ENCODE measurements at places on chromosomes 13 and 19.
A peak's percentile ranks its signal among the peaks of the same experiment; 100 is the strongest.

GRCh38 chr13:46687810-46688209 lies 109.2 kb downstream of the ESD start:
- DNase-seq, result no peak

DNA sequence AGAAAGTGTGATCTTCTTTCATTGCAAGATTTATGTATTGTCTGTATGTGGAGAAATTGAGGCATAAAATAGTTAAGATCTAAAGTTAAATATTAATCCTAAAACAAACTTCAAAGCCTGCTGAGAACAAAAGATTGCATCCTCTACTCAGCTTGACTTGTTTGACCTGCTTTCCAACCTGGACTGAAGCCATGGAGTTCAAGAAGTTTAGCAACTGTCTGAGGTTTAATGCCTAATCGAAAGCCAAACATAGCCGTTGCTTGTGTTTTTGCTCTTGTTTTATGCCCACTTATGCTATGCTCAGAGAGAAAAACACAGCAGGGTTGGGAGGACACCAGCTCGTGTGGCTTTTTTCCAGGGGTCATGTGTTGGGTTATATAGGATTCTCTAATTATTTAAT lies 135.6 kb downstream of the NUFIP1 start:
- no peak for DNase-seq

DNA sequence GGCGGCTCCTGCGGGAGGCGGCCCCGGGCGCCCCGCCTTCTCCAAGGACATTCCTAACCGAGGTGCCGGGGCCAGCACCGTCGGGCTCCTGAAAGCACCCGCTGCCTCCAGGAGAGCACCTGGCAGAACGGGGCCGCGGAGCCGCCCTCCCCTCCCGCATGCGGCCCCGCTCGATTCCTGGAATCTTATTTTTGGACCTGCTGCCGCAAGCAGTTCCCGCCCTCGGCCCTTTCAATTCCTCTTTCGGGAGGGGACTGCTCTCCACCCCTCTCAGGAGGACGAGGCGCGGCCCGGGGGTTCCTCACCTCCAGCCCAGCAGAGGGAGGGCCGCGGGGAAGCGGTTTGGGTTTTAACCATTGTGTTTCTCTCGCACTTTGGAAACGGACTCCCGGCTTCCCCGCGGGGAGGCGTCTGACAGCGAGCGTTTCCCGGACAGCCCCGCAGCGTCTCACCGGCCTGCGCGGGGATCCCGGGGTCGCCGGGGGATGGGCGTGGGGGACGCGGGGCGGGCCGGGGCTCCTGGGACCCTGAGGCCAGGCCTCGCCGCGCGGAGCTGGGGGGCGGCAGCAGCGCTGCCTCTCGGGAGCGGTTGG lies 849 bp downstream of the GAS6 start:
- DNase-seq, result no peak

GRCh38 chr13:110932588-110932987 lies 17.7 kb upstream of the ANKRD10 start:
- DNase-seq, result no peak

DNA sequence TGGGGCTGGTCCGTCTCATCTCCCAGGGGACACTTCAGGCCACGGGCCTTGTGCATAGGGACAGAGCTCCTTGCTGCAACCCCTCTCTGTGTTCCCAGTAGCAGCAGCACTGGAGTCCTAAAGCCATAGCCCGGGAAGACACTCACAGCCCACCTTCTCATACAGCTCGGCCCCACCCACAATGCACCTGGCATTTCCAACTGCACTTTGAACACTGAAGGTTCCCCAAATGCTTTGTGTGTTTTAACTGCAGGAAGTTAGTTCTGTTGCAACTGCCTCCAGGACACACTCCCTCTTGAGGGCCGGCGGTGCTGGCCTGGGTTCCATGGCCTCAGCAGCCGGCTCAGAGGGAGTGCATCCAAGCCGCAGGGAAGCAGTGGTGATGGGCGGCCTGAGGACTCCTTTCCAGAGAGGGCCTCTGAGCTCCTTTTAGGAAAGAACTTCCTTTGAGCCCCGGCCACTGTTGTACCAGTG lies 22.7 kb upstream of the TMEM255B start:
- DNase-seq, result no peak

- DNase-seq, result no peak
Measured at GRCh38 chr19:32287086-32287485, 58.3 kb upstream of the ZNF507 start.

DNA sequence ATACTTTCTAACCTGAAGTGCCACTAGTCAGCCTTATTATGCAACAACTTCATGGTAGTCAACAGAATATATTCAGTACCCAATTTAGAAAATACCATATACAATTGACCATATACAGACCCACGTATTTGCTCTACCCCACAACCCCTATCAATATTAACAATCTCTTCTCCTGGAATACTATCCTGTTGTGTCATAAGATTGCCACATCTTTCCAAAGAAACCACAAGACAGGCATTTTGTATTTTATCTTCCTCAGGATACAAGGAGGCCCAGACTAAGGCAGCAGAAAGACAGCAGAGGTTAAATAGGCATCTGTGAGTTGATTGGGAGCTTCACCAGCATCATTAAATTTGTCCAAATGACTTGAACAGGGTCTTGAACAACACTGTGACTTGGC lies 4.5 kb downstream of the SPART start:
- no peak for DNase-seq

DNA sequence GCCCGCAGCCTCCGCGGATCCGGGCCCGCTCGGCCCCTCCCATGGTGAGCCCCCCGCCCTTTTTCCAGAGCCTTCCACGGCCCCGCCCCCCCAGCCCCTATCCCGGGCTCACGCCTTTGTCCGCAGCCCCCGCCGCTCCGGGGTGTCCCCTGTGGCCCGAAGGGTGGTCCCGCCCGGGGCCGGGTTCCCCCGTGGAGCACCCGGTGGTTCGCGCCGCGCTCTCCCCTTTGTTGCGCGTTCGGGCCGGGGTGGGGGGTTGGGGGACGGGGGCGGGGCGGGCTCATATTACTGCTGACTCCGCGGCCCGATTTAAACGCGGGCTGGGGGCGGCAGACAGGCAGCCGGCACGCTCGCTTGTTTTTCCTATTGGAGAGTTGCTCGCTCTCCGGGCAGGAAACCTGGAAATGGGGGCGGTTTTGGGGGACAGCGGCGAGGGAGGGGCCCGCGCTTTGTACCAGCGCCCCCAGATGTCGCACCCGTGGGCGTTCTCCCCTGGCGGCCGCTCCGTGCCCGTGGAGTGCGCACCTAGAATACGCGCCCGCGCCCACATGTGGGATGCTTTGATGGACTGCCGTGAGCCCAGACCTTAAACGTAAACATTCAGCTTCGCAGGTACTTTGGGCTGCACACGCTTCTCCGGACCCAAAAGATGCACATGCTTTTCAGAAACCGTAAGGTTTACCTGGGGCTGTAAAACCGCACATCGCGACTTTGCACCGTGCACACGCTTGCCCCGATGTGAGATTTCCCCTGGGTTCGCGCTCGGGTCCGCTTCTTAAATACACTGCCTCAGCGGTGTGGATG lies 699 bp downstream of the PTOV1 start:
- DNase-seq, result no peak

GRCh38 chr19:29001141-29001581 lies 211.8 kb downstream of the UQCRFS1 start:
- DNase-seq, result no peak

GRCh38 chr13:76222511-76222910 lies 586.4 kb downstream of the LMO7 start:
- DNase-seq, result no peak

DNA sequence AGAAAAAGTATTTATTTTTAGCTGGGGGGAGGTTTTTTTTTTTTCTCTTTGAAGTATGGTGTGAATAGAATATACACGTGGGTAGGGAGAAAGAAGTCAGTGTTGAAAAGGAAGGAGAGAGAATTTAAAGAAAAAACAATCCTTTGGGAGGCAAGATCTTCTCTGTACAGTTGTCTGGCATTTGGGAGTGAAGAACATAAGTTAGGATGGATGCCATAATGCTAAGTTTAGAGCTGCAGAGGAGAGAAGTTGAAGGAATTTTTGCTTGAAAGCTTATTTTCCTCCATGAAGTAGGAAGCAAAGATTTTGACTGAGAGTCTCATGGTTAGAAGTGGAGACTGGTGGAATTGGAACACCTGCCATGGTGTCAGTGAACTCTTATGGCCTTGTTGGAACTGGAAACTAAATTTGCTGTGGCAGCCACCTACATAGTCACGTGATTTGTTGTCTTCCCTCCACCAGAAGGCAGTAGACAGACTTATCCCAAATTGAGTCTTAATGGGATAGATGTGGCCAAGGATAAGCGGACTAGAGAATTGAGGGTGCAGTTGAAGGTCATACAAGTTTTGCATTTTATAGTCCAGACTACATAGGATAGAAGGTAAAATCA lies 22.0 kb downstream of the NDFIP2 start:
- no peak for DNase-seq

DNA sequence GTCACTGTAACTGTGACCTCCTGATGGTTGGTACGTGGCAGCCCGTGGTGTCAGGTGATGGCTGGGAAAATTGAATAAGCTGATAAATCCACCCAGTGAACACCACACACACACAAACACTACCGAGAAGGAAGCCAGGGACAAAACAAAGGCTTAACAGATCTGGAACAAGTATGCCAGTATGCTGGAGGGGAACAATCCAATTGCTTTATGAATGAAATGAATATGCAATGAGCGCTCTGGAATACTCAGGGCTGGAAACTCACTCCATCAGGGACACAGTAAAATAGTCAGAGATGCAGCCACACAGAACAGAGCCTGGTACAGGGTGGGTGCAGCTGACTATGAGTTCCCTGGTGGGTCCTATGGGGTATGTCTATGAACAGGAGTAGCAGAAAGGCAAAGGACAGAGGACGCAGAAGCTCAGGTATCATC lies 16.7 kb downstream of the TMTC4 start:
- no peak for DNase-seq

GRCh38 chr13:76637641-76638141 lies 248.5 kb downstream of the KCTD12 start:
- peak; percentile 79 for DNase-seq

GRCh38 chr13:97506511-97506910 lies 72.5 kb downstream of the RAP2A start:
- no peak for DNase-seq

GRCh38 chr19:18496167-18496979 lies 25.5 kb downstream of the ELL start:
- no peak for DNase-seq

GRCh38 chr13:78600280-78600883 lies 3.0 kb downstream of the POU4F1 start:
- DNase-seq, result no peak

GRCh38 chr13:111327730-111328573 lies 7.5 kb downstream of the TEX29 start:
- no peak for DNase-seq

Data from cerebellar nuclear complex (tissue), 1 donor.